Activated naive CD4-positive, alpha-beta T cell treated with anti-CD3 and anti-CD28 coated beads for 36 hours (primary cell): ENCODE measurements at places on chromosomes 11 and 22. TPM values are rescaled to one million over a fixed set of nuclear protein-coding genes. Genes with fewer than 3 reads are reported as not detected.
A peak's percentile ranks its signal among the peaks of the same experiment; 100 is the strongest.

- no peak for DNase-seq
Measured at GRCh38 chr11:43393765-43394355, 35.1 kb downstream of the TTC17 start.

GRCh38 chr11:78323363-78323762, 94.3 kb downstream of the GAB2 start:
- DNase-seq = no peak

DNA sequence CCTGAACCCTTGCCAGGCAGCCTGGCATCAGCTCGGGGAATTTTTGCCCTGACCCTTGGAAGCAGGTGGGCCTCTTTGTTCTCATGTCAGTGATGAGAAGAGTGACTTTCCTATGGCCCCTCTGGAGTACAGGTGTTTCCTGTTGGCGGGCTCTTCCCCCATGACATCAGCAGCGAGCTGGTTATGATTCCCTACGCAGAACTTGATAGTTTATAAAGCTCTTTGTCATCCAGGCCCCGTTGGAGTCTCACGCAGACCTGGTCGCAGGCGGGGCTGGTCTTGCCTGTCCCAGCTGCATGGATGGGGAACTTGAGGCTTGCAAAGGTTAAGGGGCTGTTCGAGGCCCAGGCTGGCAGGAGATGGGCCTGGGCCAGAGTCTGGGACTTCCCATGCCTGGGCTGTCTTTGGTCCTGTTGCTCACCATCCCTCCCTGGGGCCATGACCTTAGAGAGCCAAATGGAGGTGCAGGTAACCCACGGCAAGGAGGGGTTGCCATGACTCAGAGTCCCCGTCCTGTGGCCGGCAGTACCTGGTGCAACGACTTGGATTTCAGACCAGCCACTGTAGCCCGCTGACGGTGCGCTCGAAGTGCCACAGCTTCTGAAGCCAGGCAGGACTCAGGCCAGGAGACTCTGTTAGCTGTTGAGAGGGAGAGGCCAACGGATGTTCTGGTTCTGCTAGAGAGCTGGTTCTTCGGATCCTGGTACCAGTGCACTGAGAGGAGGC, 45.9 kb upstream of the PPP6R3 start:
- no peak for DNase-seq

DNA sequence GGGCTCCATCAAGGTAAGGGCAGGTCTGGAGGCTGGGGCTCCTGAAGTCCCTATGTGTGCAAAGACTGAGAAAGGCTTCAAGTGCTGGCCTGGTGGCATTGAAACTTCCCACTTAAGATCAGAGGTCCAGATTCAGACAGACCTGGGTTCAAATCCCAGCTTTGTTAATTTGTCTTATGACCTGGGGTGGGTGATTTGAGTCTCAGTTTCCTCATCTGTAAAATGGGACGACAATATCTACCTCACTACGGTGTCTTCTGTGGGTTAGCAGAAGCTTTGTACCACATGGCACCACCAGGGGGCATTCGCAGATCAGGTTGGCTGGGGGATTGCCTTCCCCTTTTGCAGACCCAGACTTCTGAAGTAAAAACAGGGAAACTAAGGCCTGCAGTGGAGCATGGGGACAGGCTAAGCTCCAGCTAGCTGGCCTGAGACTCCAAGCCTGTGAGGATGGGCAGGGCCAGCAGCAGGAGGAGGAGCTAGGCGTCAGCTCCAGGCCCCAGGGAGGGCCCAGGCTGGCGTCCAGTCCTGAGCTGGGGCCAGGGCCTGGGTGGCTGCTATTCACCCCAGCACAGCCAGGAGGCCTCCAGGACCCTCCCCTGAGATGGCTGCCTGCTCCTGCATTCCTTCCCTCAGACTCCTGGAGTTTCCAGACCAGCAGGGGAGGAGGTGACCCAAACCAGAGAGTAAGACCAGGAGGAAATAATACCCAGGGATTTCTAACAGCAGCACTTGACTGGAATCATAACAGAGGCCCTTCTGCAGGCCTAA, 1.5 kb downstream of the CASTOR1 start:
- DNase-seq = peak; percentile 97

DNA sequence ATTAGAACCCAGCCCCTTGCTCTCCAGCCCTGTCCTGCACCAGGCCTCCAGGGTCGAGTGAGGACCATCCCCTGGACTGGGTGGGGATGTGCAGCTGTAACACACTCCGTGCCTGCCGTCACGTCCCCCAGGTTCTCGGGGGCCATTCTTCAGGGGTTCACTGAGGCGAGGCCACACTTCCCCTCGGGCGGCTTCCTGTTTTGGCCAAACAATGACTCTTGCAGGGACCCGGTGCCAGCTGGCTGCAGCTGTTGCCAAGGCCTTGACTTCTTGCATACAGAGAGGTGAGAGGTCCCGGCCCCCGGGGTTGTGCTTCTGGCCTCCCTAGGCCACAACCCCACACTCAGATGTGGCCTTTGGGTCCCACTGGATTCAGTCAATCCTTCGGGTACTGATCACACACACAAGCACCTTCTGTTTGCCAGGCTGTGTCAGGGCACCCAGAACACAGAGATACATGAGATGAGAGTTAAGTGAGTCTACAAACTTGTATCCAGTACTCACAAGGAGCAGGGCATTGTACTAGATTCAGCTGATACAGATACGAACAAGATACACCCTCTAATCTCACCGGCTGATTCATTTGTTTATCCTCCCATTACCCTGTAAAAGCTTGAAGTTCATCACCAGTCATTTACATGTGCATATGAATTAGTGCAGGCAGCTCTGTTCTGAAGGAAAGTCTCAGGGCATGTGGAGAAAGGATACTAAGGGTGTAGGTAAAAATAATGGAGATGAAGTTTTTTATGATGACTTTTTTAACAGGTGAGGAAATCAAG, 32.9 kb downstream of the LRRC32 start:
- DNase-seq = no peak

- no peak for DNase-seq
Measured at GRCh38 chr22:45091254-45091854, 72.4 kb upstream of the NUP50 start.

GRCh38 chr11:19426011-19426755, 185.4 kb upstream of the E2F8 start:
- DNase-seq = no peak

DNA sequence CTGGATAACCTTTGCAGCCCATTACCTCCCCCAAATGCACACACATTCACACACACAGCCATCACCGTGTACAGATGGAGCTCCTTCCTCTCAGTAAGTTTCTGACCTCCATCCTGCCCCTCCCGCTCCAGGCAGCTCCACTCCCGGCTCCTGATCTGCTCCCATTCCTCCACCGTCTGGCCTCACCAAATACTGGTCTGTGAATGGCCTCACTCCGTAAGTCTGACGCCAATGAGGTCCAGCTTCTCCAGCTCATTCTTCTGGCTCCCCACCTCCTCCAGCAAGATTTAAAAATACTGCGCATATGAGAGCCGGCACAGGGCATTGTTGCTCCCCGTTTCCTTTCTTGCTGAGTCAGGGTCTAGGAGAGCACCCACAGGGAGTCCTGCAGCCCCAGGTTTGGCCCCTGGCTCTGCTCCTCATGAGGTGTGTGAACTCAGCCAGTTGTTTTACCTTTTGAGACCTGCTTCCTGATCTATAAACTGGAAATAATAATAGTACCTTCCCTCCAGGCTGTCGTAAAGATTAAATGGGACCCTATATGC, 14.0 kb upstream of the TUB start:
- DNase-seq = no peak

DNA sequence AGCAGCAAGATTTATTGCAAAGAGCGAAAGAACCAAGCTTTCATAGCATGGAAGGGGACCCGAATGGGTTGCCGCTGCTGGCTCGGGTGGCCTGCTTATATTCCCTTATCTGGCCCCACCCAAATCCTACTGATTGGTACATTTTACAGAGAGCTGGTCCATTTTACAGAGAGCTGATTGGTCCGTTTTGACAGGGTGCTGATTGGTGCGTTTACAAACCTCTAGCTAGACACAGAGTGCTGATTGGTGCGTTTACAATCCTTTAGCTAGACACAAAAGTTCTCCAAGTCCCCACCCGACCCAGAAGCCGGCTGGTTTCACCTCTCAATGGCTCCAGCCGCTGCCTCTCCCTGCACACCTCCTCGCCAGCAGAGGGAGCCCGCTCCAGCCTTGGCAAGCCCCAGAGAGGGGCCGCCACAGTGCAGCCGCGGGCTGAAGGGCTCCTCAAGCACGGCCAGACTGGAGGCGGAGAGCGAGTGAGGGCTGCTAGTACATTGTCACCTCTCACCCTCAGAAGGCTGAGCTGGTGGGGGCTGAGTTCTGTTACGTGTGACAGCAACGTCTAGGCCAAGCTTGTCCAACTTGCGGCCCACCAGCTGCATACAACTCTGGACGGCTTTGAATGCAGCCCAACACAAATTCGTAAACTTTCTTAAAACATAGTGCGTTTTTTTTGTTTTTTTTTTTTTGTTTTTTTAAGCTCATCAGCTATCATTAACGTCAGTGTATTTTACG, 8.7 kb downstream of the PTH start:
- peak; percentile 70 for DNase-seq

- DNase-seq = peak; percentile 66
Measured at GRCh38 chr22:41619979-41620588, 759 bp downstream of the DESI1 start.

DNA sequence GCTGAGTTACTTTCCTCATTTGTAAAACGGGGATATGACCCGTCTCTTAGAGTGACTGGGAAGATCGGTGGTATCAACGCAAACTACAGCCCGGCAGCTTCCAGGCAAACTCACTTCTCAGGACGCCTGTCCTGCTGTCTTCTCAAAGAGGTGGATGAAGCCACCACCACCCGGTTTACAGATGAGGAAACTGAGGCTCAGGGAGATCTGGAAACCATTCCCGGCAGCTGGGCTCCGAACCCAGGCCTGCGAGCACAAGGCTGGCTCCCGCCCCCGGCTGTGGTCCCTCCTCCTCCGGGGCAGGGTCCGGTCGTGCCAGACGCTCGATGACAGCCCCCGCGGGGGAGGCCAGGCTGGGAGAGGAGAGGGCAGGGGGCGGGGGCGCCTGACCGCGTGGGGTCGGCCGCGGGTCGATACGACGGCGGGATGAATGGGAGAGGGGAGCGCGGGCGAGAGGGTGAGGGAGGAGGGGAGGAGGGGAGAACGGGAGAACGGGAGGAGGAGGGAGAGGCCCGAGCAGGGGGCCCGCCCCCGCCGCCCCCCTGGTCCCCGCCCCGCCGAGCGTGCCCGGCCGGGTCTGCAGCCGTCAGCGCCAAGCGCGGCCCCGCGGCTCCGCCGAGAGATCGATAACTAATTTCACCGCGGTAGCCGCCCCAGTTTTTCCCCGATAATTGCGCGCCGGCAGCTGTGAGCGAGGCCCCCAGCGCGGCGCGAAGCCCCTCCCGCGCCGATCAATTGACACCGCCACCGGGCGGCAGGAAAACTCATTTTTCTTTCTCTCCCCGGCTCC, 14.0 kb downstream of the IGLL1 start:
- DNase-seq = no peak

DNA sequence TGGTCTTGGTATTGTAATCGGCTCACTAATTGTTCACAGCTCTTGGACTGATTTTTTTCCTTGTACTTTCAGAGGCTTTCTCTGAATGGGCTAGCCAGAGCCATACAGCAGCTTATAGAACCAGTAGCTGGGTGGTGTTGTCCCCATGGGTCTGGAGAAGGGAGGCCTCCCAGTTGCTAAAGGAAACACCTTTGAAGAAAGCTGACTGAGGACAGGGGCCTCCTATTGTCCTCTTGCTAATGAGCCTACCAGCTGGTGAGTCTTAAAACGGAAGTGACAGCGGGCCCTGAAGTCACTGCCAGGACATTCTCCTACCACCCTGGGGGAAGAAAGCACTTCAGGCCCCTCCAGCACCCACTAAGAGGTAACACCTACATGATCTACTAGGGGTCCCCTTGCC, 9.9 kb downstream of the FADS3 start:
- no peak for DNase-seq

DNA sequence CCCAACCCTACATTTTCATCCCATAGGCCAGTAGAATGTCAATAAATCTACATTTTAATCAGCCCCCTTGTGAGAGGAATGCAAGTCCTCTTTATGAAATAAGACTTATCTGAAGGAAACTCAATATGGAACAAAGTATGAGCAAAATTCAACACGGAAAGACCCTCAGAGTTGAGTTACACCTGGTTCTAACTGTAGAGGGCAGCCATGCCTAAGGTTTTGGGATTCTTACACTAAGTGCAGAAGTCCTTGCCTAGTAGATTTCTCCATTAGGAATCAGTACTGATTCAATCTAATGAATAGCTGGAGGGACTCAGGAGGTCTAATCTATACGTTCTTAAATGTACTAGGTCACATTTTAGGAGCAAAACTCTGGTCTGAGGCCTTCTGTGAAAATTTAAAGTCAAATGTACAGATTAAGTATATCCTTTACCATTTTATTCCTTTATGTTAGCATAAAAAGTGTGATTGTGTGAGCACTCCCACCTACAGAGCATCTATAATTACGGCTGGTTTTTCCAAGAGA, 904.5 kb downstream of the DLG2 start:
- DNase-seq = no peak

DNA sequence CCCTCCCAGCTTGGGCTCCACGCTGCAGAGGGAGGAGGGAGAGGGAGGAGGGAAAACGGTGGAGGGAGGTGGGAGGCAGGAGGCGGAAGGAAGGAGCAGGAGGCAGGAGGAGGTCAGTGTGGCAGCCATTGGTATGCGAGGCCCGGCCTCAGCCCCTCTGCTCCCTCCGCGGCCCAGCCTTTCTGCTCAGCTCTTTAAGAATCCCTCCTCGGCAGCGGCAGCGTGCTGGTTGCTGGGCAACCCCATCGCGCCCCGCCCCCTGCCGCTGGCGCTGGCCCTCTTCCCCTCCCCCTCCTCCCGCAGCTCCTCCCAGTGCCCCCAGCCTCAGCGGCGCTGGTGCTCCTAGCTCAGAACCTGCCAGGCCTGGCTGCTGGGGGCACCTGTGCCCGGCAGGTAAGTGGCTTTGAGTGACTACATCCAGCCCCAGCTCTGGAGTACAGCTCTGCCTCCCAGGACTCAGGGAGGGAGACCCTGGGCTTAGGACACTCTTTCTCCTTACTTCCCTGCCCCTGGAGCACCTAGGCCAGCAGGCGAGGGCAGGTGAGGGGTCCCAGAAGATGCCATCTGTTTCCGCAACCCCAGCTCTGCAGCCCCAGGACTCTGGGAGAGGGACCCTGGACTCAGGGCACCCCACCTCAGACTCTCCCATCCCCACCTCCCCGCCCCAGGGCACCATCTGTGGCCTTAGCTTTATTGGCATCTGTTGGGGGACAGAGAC, 7.2 kb upstream of the FLRT1 start:
- DNase-seq = no peak

DNA sequence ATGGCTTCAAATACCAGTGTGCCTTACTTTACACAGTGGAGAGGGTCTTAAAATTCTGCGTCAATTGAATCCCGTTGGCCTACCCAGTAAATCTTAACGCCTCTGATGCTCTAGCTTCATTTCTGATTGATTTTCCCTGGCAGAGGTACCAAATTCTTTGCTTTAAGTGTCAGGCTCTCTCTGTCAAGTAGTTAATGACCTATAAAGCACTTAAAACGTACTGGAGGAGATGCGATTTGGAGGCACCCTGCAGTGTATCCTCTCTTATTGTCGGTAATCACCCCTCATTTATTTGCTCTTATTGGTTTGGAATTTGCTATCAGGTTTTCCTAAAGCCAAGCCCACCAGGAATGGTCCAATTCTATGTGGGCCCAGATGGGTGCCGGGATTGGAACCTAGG, 59.2 kb downstream of the NFAM1 start:
- DNase-seq = no peak

- DNase-seq = no peak
Measured at GRCh38 chr22:37098976-37099591, 10.4 kb downstream of the TMPRSS6 start.

Gene SLC22A6
- total RNA-seq = not detected

Gene ANO9
- 31.0 TPM for total RNA-seq

Gene MAPK12
- total RNA-seq = 12.3 TPM

Gene PNPLA3
- 0.29 TPM for total RNA-seq

Gene UPK3A
- total RNA-seq = not detected

Gene APOBEC3C
- 71.5 TPM for total RNA-seq

Gene PIH1D2
- 0.50 TPM for total RNA-seq
